CD8-positive, alpha-beta memory T cell (primary cell): ENCODE measurements at places on chromosomes 2 and 18. TPM values are rescaled to one million over a fixed set of nuclear protein-coding genes. Genes with fewer than 3 reads are reported as not detected.
A peak's percentile ranks its signal among the peaks of the same experiment; 100 is the strongest.

GRCh38 chr2:10028988-10029874 lies 14.1 kb upstream of the KLF11 start:
- DNase-seq: peak; percentile 24

DNA sequence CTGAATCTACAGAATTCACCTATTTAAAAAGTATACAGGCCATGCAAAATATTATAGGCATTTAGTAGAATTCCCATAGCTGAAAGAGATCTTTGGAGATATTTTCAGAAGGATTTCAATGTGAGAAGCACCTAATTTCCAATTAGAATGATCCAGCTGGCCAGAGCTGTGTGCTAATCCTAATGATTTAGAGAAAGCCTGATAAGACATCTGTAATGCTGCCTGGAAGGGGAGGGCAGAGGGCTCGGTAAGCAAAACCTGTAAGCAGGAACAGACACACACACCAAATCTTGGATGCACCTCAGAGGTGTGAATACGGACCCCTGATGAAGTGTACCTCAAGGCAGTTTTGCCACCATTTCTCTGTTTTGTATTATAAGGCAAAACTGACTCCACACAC lies 14.0 kb downstream of the SERTAD2 start:
- no peak for DNase-seq

The MLPH gene
- not detected for total RNA-seq

The SPAG16 gene
- 8.2 TPM for total RNA-seq

DNA sequence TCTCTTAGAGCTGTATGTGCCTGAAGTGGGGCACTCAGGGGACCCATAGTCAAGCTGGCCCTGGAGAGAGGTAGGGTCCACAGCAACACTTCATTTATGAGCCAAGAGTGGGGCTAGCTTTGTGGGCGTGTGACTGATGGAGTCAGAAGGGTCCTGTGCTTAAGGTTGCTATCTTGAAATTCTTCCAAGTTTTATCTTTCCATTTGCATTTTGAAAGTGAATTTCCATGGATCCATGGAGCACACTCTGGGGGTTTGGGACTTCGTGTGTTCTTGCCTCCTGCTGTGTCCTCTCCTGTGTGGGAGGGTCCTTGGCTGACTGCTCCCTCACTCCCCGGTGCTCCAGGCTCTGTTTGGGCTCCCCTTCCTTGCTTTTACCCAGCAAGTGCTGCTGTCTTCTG lies 50.8 kb downstream of the FHOD3 start:
- no peak for DNase-seq

DNA sequence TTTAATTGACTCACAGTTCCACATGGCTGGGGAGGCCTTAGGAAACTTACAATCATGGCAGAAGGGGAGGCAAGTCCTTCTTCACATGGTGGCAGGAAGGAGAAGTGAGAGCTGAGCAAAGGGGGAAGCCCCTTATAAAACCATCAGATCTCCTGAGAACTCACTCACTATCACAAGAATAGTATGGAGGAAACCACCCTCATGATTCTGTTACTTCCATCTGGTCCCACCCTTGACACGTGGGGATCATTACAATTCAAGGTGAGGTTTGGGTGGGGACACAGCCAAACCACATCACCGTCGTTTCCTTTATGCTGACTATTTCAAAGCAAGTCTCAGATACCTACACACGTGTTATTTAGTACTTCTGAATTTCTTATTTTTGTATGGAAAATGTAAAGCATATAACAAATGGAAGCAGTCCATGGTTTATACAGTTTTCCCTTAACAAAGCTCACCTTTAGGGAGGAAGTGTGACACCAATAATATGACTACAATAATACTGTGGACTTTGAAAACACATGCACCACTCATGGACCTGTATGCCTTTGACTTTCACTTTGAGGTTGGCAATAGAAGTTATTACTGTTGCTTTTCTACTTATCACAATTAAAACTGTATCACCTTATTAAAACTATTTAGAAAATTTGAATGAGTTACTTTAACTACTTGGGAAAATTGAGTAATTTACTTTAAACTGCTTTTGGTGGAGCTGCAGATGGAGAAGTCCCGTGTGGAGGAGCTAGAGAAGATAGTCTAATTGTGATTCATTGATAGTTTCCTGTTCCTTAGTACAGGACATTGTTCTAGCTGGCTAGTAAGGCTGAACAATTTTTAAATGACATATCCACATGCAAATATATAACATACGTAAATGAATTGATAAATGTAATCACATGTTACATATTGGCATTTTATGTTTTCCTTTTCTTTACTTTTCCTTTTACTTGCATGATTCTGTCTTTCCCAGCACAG lies 37.3 kb downstream of the MTCL1 start:
- DNase-seq: peak; percentile 14

GRCh38 chr18:79223431-79223830 lies 154.2 kb downstream of the ATP9B start:
- no peak for DNase-seq

- DNase-seq: no peak
These were observed 67.6 kb upstream of the PXDN start for GRCh38 chr2:1811971-1812350.

DNA sequence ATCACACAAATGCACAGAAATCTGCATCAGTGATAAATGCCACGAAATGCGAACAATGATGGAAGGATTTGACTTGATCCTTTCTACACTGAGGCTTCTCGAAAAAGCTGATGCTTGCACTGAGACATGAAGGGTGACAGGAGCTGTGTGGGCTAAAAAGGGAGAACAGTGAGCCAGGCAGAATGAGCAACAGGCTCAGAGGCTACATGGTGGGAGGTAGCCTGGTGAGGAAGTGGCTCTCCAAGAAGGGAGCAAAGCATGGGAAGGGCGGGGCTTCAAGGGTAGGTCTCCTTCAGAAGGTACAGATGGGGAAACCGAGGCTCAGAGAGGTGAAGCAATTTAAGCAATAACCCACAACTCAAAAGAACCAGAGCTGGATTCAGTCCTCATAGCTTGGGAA lies 82.4 kb downstream of the TRIM43 start:
- DNase-seq: no peak

DNA sequence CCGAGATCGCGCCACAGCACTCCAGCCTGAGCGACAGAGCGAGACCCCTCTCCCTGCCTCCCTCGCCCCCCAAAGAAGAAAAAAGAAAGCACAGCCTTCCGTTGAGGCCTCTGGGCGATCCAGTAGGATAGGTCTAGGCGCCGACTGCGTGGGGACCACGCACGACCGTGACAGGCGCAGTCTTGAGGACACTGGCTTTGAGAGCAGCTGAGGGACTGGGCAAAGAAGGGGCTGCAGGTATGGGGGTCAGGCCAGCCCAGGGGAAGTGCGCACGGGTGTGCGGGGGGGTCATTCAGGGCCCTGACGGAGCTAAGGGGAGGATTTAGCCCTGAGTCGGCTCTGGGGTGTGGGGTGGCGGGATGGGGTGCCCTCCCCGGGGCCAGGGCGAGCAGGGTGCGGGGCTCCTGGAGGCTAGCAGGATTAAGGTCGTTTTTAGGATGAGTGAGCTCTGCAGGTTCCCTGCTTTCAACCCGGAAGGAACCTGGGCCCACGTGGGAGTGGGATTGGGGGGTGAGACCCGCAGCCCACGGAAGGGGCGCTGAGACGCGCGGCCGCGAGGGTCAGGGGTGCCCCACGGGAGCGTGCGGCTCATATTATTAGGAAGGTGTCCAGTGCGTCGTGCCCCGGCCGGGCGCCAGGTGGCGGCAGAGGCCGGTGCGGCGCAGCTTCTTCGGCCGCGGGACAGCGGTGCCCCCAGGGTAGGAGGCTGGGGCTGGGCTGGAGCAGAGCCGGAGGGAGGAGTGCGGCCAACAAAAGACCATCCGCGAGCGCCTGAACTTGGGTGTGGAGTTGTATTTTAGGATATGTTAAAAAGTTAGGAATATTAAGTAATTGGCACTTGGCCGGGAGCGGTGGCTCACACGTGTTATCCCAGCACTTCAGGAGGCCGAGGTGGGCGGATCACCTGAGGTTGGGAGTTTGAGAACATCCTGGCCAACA lies 20.5 kb upstream of the ZNF236 start:
- peak; percentile 30 for DNase-seq

The SULT1C2 gene
- total RNA-seq: not detected

GRCh38 chr2:116979916-116980764 lies 834.4 kb upstream of the DDX18 start:
- no peak for DNase-seq

The VIL1 gene
- total RNA-seq: not detected

The CBLN2 gene
- total RNA-seq: not detected

GRCh38 chr2:134132490-134132857 lies 121.4 kb upstream of the MGAT5 start:
- DNase-seq: no peak

DNA sequence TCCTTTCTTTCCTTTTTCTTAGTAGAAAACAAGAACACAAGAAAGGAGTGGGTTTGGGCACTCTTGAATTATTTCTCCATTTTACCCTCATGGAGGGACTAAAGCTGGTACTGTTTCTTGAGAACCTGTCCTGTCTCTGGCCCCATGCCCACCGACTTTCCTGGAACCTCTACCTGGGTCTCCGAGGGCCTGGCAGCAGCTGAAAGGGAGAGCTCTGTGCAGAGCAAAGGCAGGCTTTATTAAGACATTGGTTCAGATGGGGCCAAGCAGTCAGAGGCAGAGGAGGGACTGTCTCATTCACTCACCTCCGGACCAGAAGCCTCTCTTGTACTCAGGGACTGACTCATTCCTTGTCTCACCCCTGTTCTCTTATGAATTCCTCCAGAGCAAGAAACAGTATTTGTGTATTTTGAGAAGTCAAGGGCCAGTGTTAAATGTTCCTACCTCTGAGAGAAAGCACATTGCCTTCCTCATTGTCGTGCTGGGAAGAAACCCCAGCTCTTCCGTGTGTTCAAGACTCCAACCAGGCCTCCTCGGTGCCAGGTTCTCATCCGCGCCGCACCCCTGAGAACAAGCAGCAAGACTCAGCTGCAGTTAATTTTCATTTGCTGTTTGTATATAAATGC lies 201.9 kb upstream of the NT5C1B start:
- DNase-seq: no peak

DNA sequence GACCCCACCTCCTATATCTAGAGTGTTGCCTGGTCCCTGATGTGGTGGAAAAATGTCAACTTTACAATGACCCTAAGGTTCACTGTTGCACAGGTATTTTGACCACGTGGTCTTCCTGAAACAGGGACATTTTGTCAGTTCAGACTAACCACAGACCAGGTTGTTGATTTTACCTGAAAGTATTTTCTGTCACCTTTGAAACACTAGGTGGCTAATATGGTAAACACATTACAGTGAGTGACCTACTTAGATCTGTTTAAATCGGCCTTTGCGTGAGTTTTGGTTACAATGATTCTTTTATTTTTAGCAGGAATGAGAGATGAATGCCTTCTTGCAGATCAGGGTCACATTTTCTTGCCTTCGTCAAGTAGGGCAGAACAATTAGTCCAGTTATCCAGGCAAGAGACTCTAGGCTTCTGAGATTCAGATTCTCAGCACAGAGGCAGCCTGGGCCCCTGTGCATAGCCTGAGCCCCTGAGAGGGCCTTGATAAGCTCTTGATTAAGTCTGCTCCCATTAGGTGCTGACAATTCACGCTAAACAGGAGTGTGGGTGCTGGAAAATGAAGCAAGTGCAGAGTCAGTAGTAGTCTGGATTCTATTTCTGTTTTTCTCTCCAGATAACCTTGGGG lies 226.2 kb downstream of the KCNS3 start:
- no peak for DNase-seq

DNA sequence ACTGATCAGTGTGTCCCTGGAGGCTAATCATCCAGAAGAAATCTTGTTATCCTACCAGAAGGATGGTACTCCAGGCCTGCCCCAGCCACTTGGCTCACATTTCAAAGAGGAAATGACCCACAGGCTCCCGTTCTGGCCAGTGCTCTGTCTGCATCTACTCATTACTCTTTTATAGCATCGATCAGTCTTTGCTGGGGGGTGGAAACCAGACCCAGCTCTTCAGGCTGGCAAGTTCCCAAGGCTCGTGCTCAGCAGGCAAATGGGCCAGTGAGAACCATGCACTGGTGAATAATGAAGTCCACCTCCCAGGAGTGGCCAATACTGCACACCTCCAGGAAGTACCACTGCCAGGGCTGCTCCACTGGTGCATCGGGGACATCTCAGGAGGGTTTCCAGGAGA lies 38.8 kb downstream of the DNER start:
- no peak for DNase-seq

DNA sequence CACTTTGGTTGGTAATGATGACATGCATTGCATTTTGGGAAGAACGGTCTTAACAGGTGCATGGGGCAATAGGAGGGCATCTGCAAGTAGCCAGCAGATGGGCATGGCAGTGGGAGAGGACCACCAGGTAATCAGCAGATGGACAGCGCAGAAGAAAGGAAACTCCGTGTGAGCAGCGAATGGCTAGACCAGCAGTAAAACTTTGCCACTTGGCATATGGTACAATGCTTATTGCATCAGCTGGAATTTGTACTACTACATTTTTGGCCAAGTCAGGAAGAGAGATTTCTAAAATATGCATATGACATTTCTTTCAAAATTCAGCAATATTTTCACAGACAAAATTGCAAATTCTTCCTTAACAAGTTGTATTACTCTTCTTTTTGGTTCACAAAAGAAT lies 768.5 kb downstream of the LRP1B start:
- DNase-seq: no peak

DNA sequence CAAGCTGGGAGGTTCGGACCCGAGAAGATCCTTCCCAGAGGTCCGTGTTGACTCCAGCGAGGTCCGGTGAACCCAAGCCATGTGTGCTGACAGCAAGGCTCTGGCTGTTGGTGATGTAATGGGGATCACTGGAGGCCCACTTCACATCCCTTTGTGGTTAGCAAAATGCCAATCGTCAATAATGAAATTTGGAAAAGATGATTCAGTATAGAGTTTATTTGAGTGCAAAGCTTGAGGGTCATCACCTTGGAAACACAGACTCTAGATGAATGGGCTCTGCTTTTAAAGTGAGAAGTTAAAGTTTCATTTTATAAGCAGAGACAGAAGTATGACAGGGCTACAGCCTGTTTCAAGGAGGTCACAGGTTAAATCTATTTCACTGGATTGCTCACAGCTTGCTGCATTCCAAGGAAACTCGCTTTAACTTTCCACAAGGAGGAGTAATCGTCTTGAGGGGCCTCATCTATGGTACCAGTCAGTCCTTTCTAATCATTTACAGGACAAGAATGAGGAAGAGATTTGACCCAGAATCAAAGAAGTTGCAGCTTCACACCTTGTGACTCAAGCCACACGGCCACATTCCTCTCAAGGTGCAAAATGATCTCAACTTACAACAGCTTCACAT lies 140.5 kb downstream of the TPO start:
- no peak for DNase-seq

- DNase-seq: no peak
These were observed 27.4 kb upstream of the MBOAT2 start for GRCh38 chr2:9030841-9031240.

The RNU2-63P gene
- total RNA-seq: 42.7 TPM

- no peak for DNase-seq
These were observed 130.6 kb upstream of the CDH19 start for GRCh38 chr18:66734451-66734850.

The SERPINB7 gene
- not detected for total RNA-seq

- DNase-seq: no peak
These were observed 57.5 kb downstream of the KDM3A start for GRCh38 chr2:86498468-86499260.

GRCh38 chr2:101883860-101884259 lies 107.9 kb upstream of the IL1R2 start:
- no peak for DNase-seq
